ENCODE measurements at places on chromosomes 5 and 9.

DNA sequence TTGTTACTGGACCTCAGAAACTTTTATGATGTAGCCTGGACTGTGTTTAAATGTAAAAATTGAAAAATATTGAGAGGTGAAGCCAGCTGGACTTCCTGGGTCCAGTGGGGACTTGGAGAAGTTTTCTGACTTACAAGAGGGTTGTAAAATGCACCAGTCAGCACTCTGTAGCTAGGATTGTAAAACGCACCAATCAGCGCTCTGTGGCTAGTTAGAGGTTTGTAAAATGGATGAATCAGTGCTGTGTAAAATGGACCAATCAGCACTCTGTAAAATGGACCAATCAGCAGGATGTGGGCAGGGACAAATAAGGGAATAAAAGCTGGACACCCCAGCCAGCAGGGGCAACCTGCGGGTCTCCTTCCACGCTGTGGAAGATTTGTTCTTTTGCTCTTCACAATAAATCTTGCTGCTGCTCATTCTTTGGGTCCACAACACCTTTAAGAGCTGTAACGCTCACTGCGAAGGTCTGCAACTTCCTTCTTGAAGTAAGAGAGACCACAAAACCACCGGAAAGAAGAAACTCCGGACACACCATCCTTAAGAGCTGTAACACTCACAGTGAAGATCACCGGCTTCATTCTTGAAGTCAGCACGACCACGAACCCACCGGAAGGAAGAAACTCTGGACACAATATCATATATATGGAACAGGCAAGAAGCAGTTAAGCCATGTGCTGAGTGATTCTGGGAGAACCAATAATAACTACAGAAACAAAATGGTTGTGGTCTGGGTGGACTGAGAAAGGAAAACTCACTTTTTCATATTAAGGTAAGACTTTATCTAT is 201.3 kb downstream of the GABRG2 start:
- no peak overlapping the region for H3K4me3 ChIP-seq
- H3K27ac ChIP-seq = no peak overlapping the region
- H3K36me3 ChIP-seq = no peaks in the 10 kb centered on the region

DNA sequence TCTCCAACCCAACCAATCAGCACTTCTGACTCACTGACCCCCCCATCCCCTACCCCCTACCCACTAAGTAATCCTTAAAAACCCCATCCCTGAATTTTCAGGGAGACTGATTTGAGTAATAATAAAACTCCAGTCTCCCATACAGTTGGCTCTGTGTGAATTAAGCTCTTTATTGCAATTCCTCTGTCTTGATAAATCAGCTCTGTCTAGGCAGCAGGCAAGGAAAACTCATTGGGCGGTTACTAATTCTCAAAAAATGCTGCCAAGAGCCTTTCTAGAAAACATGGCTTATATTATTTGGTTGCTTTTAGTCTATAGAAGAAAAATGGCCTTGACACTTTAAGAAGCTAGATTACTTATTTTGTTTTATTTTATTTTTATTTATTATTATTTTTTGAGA is 131.7 kb downstream of the SUSD1 start:
- H3K27ac ChIP-seq = no peak overlapping the region
- H3K36me3 ChIP-seq = peaks cover 16% of the 10 kb centered on the region
- DNase-seq = no peak
- peaks cover 11% of the 10 kb centered on the region for H3K27me3 ChIP-seq
- H3K4me1 ChIP-seq = peaks cover 20% of the 10 kb centered on the region
- no peak overlapping the region for H3K4me3 ChIP-seq

DNA sequence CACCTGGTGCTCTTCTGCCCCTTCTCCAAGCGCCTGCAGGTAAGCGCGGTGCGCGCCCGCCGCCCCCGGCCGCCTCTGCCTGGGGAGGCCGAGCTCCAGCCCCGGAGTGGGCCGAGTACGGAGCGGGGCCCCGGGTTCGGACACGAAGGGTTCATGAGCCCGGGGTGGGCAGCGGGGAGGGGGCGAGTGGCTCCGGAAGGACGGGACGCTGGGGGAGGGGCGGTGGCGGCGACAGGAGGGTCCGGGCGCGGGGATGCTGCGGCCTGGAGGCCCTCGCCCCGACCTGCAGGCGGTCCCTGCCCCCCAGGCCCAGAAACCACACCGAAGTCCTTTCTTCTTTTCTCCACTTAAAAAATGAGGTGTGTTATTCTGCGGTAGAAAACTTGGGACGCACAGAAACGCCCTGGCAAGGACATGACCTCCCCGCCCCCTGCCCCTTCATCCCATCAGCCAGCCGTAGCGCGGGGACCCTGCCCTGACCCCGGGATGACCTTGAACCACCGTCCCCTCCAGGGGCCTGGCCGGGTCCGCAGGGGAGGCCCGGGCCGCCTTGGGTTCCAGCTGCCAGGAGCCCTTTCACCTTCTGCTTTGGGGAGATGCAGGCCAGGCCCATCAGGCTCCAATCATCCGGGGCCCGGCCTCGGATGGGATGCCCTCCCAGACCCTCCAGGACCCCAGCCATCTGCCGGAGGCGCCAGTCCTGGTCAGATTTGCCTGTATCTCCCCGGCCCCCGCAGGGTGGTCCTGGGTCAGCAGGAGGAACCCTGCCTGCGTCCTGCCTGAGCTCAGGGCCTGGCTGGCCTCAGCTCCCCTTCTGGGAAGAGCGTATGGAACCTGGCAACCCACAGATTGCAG is 545 bp downstream of the DIPK1B start:
- no peaks in the 10 kb centered on the region for H3K36me3 ChIP-seq
- H3K27me3 ChIP-seq = peaks cover 32% of the 10 kb centered on the region
- no peak overlapping the region for H3K4me3 ChIP-seq
- peaks cover 2% of the 10 kb centered on the region for H3K4me1 ChIP-seq
- DNase-seq = no peak

DNA sequence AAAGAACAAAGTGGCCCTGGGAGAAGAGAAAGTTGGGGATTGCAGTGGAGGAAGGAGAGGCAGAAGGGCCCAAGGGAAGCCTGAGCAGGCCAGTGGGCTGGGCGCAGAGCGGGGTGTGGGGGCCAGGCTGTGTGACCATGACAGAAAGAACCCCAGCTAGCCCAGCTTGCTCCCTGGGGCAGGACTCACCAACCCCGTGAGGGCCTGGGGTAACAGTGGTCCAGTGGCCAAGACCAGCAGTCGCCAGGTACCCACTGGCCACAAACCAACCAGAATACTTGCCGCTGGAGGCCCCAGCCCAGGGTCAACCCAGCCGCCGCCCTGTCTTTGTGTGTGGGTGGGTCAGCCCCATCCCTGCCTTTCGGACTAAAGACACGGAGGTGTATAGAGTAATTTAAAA is 146.5 kb downstream of the CACNA1B start:
- H3K27me3 ChIP-seq = peaks cover 30% of the 10 kb centered on the region
- no peak overlapping the region for H3K4me3 ChIP-seq
- H3K4me1 ChIP-seq = no peaks in the 10 kb centered on the region
- DNase-seq = no peak

GRCh38 chr5:181037365-181037861 is 2.7 kb upstream of the BTNL9 start:
- no peaks in the 10 kb centered on the region for H3K36me3 ChIP-seq
- no peak for DNase-seq
- no peak overlapping the region for H3K27ac ChIP-seq
- no peaks in the 10 kb centered on the region for H3K4me1 ChIP-seq
- peaks cover 18% of the 10 kb centered on the region for H3K27me3 ChIP-seq

DNA sequence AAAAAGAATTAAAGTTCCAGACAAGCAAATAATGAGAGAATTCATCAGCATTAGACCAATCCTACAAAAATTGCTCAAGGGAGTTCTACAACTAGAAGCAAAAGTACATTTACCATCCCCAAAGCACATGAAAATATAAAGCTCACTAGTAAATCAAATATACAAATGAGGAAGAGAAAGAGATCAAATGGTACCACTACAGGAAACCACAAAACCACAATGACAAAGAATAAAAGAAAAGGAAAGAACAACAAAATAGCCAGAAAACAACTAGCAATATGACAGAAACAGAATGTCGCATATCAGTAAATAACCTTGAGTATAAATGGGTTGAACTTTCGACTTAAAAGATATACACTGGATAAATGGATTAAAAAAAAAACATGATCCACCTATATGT is 739.0 kb downstream of the DTWD2 start:
- H3K27ac ChIP-seq = no peak overlapping the region
- DNase-seq = no peak
- no peaks in the 10 kb centered on the region for H3K27me3 ChIP-seq
- no peak overlapping the region for H3K4me3 ChIP-seq
- no peaks in the 10 kb centered on the region for H3K36me3 ChIP-seq

GRCh38 chr5:83641946-83642345 is 78.7 kb downstream of the HAPLN1 start:
- no peak for DNase-seq
- H3K4me1 ChIP-seq = no peaks in the 10 kb centered on the region
- H3K36me3 ChIP-seq = no peaks in the 10 kb centered on the region
- H3K27me3 ChIP-seq = no peaks in the 10 kb centered on the region

DNA sequence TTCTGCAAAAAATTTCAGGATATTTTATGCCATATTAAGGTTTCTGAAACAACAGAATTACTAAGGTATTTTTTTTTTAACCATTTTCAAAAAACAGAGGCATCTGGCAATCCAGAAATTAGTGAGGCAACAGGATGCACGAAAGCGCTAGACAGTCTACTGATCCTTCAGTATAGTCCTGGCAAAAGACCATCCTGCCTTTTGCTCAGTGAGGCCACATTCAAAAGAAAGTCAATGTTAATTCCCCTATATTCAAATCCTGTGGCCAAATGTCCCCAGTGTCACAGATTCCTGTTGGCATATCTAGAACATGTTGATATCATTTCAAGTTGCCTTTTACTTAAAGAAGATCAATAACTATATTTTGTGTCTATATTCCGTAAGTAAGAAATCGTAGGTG is 13.1 kb upstream of the NFIB start:
- no peak for DNase-seq
- H3K4me3 ChIP-seq = no peak overlapping the region
- H3K36me3 ChIP-seq = no peaks in the 10 kb centered on the region
- H3K4me1 ChIP-seq = peaks cover 8% of the 10 kb centered on the region

Measured in activated CD8-positive, alpha-beta T cell treated with anti-CD3 and anti-CD28 coated beads for 36 hours (primary cell).